Right ventricle myocardium inferior (tissue), 1 donor: ENCODE measurements at places on chromosomes 5 and 9. TPM values are rescaled to one million over a fixed set of nuclear protein-coding genes. Genes with fewer than 3 reads are reported as not detected.

Gene CAAP1
- total RNA-seq: 7.3 TPM

Gene CAVIN4
- total RNA-seq: 79.3 TPM

Gene PKD2L2
- 0.81 TPM for total RNA-seq

DNA sequence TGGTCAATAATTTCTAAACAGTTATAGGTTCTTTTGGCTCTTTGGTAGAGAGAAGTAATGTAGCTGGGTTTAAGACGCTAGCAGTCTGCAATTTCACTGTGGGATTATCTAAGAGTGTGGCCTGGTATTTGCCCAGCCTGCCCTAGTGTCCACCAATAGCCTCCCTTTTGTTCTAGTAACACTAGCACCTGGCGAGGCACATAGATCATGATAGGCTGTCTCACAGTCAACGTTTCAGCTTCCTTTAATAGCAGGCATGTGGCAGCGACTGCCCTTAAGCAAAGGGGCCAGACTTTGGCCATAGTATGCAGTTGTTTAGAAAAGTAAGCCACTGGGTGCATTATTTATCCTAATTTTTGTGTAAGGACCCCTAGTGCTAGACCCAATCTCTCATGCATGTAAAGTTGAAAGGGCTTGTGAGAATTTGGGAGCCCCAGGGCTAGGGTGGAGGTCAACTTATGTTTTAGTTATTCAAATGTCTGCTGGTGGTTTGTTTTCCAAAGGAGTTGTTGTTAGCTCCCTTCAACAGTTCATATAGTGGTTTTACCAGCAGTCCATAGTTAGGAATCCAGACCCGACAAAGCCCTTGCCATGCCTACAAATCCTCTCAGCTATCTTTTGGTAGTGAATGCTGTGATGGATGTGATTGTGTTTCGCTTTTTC, 274.3 kb downstream of the HTR1A start:
- DNase-seq: no peak

GRCh38 chr9:130539420-130540223, 39.8 kb upstream of the FUBP3 start:
- no peak for DNase-seq

- DNase-seq: peak; percentile 46
These were observed at the start of gene LCN12 for GRCh38 chr9:136951541-136952320. Gene LCN12, plus strand, starts transcription at chr9:136952273. Its CDS starts 55 bp downstream, at chr9:136952328.

DNA sequence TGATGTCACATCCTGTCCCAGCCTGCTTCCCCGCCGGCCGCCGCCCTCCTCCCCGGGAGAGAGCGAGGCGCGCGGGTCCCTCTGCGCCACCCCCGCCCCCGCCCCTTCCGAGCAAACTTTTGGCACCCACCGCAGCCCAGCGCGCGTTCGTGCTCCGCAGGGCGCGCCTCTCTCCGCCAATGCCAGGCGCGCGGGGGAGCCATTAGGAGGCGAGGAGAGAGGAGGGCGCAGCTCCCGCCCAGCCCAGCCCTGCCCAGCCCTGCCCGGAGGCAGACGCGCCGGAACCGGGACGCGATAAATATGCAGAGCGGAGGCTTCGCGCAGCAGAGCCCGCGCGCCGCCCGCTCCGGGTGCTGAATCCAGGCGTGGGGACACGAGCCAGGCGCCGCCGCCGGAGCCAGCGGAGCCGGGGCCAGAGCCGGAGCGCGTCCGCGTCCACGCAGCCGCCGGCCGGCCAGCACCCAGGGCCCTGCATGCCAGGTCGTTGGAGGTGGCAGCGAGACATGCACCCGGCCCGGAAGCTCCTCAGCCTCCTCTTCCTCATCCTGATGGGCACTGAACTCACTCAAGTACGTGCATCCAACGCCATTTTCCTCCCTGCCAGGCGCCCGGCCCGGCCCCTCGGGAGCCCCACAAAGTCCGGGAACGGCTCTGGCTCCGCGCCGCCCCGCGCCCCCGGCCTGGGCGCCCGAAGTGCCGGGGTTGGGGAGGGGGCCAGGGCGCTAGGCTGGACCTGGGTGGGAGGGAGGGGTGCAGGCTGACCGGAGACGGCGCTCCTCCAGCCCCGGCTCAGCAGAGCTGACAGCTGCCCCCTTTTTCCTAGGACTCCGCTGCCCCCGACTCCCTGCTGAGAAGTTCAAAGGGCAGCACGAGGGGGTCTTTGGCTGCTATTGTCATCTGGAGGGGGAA, 12.0 kb upstream of the OLFM1 start:
- DNase-seq: peak; percentile 81
